ENCODE measurements at places on chromosomes 6 and 20. TPM values are rescaled to one million over a fixed set of nuclear protein-coding genes. Genes with fewer than 3 reads are reported as not detected.

- no peak overlapping the region for H3K27ac ChIP-seq
- no peak overlapping the region for H3K4me3 ChIP-seq
- H3K27me3 ChIP-seq, result peaks cover 27% of the 10 kb centered on the region
- no peak for DNase-seq
- H3K4me1 ChIP-seq, result no peaks in the 10 kb centered on the region
- no peaks in the 10 kb centered on the region for H3K36me3 ChIP-seq
Measured at GRCh38 chr20:4484379-4484997, 237.2 kb upstream of the PRND start.

- peaks cover 7% of the 10 kb centered on the region for H3K4me1 ChIP-seq
- no peak for DNase-seq
- H3K27ac ChIP-seq, result no peak overlapping the region
- H3K36me3 ChIP-seq, result peaks cover 22% of the 10 kb centered on the region
Measured at GRCh38 chr20:62012631-62013030, 53.0 kb downstream of the TAF4 start.

- DNase-seq, result no peak
- H3K27ac ChIP-seq, result no peak overlapping the region
- H3K27me3 ChIP-seq, result no peaks in the 10 kb centered on the region
- H3K4me1 ChIP-seq, result no peaks in the 10 kb centered on the region
- H3K36me3 ChIP-seq, result peaks cover 27% of the 10 kb centered on the region
- H3K4me3 ChIP-seq, result no peak overlapping the region
Measured at GRCh38 chr6:26432627-26433201, 7.6 kb upstream of the BTN3A3 start.

Gene L3MBTL3
- total RNA-seq, result 7.4 TPM

- H3K27me3 ChIP-seq, result no peaks in the 10 kb centered on the region
- DNase-seq, result no peak
- no peaks in the 10 kb centered on the region for H3K4me1 ChIP-seq
- no peaks in the 10 kb centered on the region for H3K36me3 ChIP-seq
- no peak overlapping the region for H3K4me3 ChIP-seq
Measured at GRCh38 chr6:67558985-67559384, 1076.1 kb upstream of the ADGRB3 start.

DNA sequence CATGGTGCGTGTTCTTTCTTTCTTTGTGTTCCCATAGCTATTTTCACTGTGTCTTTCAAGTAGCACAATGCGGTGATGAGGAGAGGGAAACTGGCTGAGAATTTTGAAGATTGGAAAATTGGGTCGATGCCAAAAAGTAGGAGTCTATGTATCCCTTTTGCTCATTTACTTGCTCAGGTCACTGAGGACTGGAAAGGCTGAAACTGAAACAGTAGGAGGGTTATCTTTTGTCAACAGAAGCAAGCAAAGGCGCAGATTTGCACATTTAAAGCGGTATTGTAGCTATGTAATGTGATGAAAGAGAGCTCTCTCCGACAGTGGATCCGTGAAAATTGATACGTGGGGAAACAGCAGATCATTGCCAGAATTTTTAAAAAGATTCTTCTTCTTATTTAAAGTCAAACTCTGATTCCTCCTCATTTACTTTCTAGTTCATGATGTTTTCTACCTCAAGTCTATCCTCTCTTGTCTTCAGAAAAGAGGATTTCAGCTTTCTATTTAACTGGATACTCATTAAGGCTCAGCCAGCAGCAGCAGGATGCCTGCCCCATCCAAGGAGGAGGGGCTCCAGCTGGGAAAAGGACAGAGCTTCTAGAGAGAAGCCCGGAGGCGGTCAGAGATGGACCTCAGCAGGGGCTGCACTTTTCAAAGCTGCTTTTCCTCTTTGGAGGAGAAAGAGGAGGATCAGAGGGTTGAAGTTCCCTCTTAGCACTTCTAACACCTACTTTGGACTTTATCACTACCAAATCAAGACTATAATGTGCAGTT, 15.9 kb upstream of the FYN start:
- peaks cover 2% of the 10 kb centered on the region for H3K36me3 ChIP-seq
- H3K4me1 ChIP-seq, result no peaks in the 10 kb centered on the region
- H3K27me3 ChIP-seq, result no peaks in the 10 kb centered on the region

- DNase-seq, result no peak
- peaks cover 4% of the 10 kb centered on the region for H3K27me3 ChIP-seq
- no peaks in the 10 kb centered on the region for H3K36me3 ChIP-seq
- no peak overlapping the region for H3K4me3 ChIP-seq
Measured at GRCh38 chr6:96742702-96743101, 94.6 kb downstream of the GPR63 start.
